ENCODE measurements at places on chromosomes 4 and X. TPM values are rescaled to one million over a fixed set of nuclear protein-coding genes. Genes with fewer than 3 reads are reported as not detected.
A peak's percentile ranks its signal among the peaks of the same experiment; 100 is the strongest.

GRCh38 chrX:22171287-22172060 lies 101.2 kb upstream of the CBLL2 start:
- no peaks in the 10 kb centered on the region for H3K4me1 ChIP-seq
- H3K4me3 ChIP-seq = no peak overlapping the region
- H3K36me3 ChIP-seq = no peaks in the 10 kb centered on the region
- H3K27ac ChIP-seq = no peak overlapping the region
- H3K27me3 ChIP-seq = no peaks in the 10 kb centered on the region
- no peak for DNase-seq

DNA sequence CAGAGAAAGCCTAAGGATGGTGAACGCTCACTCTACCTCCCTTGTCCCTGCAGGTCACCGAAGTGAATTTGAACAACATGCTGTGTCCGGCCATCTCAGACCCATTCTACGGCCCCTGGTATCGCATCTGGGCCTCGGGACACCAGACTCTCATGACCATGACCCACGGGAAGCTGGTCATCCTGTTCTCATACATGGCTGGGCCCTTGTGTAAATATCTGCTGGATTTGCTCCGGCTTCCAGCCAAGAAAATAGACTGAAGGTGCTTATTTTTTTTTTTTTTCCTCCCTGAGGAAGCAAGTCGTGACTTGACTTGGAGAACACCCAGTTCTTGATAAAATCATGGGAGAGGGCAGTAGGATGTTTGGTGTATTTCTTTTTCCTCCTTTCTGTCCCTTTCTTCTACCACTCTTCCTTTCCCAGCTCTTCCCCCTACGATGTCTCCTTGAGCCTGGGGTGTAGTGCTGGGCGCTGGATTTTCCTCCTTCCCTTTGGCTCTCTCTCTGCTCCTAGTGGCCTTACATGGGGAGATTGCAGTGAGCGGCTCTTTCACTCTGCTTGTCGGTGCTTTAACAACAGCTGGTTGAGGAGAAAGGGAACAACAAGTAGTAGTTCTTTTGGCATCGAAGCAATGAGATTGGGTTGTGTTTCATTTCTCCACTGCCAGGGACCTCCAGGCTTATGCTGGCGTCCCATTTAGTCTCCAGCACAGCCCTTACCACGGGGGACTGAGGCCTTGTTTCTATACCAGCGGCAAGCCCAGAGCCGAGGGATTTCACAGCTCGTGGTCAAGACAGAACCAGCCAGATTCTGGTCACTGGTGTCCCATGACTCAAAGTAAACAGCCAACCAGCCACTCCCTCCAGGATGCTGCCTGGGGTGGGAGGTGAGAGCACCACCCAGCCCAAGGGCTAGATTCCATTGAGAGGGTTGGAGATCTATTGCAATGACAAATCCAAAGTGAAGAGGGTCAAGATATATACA lies 144.4 kb downstream of the AMMECR1 start:
- H3K36me3 ChIP-seq = no peaks in the 10 kb centered on the region
- H3K27me3 ChIP-seq = no peaks in the 10 kb centered on the region
- peak overlapping the region; percentile 17 for H3K27ac ChIP-seq
- DNase-seq = no peak
- no peaks in the 10 kb centered on the region for H3K4me1 ChIP-seq

DNA sequence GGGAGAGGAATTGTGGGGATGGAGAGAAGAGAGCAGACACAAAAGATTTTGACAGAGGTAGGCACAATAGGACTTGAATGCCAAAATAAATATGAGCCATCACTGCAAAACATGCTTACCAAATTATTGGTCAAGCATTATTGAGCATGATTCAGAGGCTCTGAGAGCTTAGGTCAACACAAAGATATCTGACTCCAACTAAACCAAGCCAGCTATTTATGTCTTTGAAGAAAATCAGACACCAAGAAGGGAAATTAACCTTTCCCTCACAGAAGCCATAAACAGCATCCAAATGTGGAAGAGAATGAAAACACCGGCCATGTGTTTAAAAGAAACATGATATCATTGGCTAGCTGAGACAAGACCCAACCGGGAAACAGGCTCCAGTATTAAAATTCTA lies 323.2 kb downstream of the RAB28 start:
- H3K27me3 ChIP-seq = no peaks in the 10 kb centered on the region
- no peak overlapping the region for H3K27ac ChIP-seq
- H3K4me1 ChIP-seq = no peaks in the 10 kb centered on the region
- H3K4me3 ChIP-seq = no peak overlapping the region
- no peaks in the 10 kb centered on the region for H3K36me3 ChIP-seq

DNA sequence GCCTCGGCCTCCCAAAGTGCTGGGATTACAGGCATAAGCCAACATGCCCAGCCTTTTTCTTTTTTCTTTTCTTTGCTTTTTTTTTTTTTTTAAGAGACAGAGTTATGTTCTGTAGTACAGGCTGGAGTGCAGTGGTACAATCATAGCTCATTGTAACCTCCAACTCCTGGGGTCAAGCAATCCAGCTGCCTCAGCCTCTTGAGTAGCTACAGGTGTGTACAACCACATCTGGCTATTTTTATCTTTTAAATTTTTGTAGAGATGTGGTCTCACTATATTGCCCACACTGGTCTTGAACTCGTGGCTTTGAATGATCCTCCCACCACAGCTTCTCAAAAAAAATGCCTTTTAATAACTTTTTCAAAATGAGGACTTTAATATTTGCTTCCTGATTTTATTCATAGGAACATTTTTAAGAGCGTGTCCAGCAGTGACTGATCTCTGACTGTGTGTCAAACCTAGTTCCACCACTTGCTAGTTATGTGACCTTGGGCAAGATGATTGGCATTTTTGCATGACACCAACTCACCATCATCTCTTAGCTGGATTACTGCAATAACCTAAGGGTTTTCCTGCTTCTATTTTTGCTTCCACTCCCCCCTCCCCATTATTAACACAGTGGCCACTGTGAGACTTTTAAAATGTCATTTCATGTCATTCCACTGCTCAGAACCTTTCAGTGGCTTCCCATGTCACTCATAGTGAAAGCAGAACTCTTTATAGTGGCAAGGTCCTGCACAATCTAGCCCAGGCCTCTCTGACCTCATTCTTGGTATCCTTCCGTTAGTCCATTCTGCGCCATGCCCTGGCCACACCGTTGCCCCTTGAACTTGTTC lies 4.5 kb upstream of the TNIP3 start:
- H3K4me3 ChIP-seq = no peak overlapping the region
- no peak overlapping the region for H3K27ac ChIP-seq
- H3K36me3 ChIP-seq = no peaks in the 10 kb centered on the region
- H3K4me1 ChIP-seq = no peaks in the 10 kb centered on the region
- DNase-seq = no peak
- no peaks in the 10 kb centered on the region for H3K27me3 ChIP-seq

PRKG2 gene
- total RNA-seq = not detected

Data from ascending aorta (tissue), 2 donors.